ENCODE measurements at places on chromosomes 1 and 21.

DNA sequence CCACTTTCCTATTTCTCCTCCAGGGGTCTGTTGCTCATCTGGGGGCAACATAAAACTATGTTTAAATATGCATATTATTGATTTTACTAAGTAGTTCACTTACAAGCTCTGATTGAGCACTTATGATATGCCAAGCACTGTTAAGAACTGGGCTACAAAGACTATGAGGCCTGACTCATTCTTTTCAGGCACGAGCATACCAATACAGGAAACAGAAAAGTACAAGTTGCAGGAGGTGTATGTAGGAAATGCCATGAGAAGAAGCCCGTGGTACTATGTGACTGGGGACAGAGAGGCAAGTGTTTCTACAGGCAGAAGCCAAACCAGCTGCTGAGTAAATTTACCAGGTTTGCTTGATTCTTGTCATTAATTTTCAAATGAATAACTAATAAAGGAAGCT is 120.4 kb upstream of the PTGFR start:
- peak; percentile 76 for DNase-seq

GRCh38 chr1:172704420-172705210 is 45.7 kb downstream of the FASLG start:
- DNase-seq: no peak

DNA sequence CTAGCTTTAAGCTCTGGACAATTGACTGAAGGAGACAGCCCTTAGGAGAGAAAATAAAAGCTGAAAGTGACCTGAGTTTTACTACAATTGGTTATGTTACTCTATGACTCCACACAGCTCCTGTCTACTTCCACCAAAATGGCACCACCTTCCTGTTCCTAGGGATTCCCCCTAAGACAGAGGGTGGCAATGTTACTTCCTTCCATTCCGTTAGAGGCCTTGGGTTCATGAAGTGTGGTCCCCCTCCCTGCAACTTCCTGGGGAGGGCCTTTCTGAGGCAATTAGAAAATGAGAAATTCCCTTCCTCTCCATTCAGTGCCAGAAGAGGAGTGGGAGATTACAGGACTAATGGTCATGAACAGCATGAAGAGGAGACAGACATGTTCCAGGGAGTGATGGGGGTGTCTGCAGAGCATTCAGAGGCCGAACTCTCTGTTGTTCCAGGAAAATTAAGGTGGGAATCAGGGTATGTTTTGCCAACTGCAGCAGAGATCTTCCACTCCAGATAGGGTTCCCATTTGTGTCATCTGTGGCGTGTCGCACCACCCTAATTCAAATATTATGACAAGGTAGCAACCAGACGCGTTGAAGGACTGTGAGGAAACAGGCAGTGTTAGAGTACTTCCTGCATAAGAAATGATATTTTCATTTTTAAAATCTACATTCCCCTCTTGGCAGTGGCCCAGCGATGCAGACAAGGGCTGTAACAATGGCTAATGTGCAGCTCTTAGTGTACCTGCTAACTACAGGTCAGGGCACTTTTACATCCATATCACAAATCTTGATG is 53.1 kb upstream of the TRIM67 start:
- no peak for DNase-seq

GRCh38 chr1:20192364-20192763 is 6.0 kb upstream of the PLA2G2C start:
- DNase-seq: peak; percentile 5
